ENCODE measurements at places on chromosomes 5 and 9. TPM values are rescaled to one million over a fixed set of nuclear protein-coding genes. Genes with fewer than 3 reads are reported as not detected.

Gene CYLC2
- not detected for total RNA-seq

Gene IFNK
- not detected for total RNA-seq

Gene HACD4
- total RNA-seq = 4.4 TPM

Gene SPINK13
- total RNA-seq = not detected

All from bronchus fibroblast of lung (primary cell).